NCI-H2081 treated with DMSO at 0.1 percent for 48 hours (cell line): ENCODE measurements at places on chromosomes 11 and 22.

GRCh38 chr22:24060375-24060788 is 49.3 kb downstream of the CABIN1 start:
- no peak for DNase-seq

DNA sequence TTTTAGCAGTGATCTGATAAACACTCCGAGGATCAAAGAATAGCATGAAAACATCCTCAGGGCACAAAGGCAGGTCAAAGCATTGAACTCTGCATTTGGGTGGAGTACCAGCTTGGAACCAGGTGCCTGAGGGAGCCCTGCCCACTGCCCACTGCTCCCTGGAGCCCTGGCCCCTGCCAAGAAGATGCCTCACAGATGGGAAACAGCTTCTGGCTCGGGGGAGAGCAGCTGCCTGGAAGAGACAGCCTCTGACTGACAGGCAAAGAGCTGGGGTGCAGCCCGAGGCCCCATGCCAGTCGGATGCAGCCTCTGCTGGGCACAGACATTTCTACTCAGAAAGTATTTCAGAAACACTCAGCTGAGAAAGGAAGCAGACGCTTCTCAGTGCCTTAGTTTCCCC is 13.2 kb downstream of the LMO1 start:
- DNase-seq: no peak

DNA sequence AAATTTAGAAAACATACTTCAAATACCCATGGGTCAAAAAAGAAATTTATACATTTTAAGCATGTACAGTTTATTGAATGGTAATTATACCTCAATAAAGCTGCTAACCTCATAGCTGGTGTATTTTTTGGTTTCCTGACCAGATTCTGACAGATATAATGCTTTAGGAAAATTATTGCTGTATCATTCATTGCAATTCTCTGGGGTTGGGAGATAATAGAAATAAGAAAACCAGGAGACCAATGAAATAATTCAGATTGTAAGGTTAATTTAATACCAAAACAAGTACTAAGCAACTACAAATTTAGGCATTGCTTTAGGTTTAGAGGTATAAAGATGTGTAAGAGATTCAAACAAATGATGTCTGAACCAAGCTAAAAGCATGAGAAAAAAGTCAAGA is 120.1 kb downstream of the ENTHD1 start:
- DNase-seq: no peak

DNA sequence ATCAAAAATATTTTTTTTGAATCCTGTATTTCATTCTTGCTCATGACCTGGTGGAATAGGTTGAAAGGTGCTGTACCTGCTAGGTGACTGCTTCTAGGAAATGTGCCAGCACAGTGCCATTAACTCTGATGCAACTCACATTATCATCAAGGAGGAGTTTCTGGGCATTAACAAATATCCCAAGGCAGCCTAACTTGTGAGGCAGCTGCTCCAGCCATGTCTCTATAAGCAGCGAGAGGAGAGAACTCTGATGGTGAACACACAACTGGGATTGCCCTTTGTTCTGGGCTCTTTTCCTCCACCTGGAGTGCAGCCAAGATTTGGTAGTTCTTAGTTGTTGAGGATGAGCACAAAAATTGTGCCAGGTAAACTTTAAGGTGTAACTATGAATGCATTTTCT is 25.6 kb downstream of the HEPHL1 start:
- DNase-seq: no peak

DNA sequence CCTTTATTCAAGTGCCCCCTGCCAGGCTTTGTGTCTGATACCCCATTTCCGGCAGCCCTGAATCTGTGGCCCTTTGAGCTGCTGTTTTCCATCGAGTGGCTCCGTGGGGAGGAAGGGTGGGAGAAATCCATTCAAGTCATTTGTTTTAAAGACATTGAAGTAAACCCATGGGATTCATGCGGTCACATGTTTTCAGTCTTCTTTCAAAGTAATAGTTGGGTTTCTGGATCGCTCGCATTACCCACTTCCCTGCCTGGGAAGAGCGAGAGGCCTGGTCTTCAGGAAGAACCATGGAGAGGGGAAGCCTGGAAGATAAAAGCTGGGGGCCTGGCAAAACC is 14.4 kb downstream of the DAGLA start:
- peak; percentile 73 for DNase-seq

DNA sequence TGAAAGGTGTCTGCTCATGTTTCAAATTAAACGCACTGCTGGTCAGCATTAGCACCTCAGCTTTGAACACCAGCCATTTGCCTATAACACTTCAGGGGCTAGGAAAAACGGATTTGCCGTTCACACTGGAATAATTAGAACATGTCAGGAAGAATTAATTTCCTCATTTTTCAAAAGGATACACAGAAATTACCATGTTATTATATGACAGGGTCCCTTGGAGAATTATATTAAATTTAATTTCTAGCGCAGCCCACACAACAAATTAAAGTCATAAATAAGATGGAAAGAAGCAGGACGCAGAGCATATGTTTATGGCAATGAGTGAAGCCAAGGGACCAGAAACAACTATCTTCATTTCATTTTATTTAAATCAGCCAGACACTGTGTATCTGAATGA is 83.8 kb upstream of the SOX6 start:
- DNase-seq: no peak

- no peak for DNase-seq
Measured at GRCh38 chr11:125987066-125987641, 41.3 kb downstream of the VSIG10L2 start.

DNA sequence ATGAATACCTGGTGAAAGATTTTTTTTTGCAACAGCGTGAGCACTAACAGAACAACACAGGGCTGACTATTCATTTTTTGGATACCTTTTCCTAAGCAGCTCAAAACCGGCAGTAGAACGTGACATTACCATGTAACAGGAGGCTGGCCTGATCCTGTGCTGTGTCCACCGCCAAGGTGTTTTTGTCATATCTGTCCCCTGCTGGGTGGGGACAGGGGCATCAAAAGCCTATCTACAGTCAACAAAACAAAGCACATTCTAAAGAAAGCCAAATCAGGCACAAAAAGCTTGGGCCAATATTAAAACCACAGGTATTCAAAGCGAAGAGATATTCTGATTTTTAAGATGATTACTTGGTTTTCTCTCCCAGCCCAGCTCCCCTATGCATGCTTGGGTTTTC is 151.2 kb downstream of the LRRC4C start:
- no peak for DNase-seq

DNA sequence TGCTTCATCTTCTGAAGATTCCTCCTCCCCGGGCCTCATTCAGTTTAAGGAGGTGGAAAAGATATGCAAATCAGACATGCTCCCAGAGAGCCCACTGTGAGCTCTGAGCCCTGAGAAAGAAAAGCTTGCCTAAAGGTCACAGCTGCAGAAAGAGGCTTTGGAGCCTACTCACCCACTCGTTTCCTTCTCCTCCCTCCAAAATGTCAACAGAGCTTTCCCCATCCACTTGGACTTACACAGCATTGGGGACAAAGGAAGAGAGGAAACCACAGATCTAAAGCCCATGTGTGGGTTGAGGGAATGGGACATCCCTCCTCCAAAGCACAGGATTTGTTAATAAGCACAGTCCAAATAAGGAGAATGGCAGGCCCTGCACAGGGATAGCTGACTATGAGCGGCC is 158.4 kb downstream of the ETS1 start:
- DNase-seq: no peak

DNA sequence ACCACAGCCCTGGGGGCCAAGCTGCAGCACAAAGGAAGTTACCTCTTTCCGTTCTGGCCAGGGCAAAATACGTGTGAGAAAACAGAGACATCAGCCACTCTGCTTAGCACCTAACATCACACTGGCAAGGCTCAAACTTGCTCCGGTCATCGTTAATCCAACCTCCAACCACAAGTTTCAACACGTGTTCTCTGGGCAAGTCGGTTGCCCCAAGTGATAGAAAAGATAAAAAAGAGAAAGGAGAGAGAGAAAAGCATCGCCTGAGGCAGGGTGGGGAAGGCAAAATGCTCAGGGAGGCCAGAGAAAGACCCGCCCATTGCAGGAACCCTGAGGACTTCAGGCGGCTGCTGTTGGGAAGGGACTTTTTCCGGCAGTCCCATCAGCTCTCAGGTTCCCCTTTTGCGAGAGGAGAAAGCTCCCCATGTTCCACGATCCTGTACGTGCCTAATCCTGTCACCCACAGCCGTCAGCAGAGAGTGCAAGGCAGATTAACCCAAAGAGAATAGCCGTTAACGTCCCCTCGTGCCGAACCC is 18.5 kb upstream of the B4GALNT4 start:
- DNase-seq: no peak

GRCh38 chr11:3224401-3225057 is 5.9 kb upstream of the MRGPRG start:
- DNase-seq: no peak

DNA sequence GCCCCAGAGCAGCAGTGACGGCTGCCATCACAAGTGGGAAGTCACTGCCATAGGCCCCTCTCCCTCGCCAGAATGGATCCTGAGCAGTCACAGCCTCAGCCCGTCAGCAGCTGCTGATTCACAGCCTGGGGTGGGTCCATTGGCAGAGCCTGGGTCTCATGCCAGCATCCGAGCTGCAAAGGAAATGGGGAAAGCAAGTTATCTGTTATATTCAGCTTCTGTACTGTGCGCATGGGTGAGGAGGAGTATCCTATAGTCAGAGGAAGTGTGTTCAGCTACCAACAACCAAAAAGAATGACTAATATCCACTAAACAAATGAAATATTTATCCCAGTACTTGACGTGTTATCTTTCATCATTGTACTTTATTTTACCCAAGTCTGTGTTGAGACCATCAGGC is 119.7 kb downstream of the RCN1 start:
- no peak for DNase-seq

- DNase-seq: no peak
Measured at GRCh38 chr22:45833613-45834012, 143.3 kb downstream of the WNT7B start.

GRCh38 chr11:18632841-18633240 is 1.3 kb downstream of the SPTY2D1 start:
- DNase-seq: no peak

DNA sequence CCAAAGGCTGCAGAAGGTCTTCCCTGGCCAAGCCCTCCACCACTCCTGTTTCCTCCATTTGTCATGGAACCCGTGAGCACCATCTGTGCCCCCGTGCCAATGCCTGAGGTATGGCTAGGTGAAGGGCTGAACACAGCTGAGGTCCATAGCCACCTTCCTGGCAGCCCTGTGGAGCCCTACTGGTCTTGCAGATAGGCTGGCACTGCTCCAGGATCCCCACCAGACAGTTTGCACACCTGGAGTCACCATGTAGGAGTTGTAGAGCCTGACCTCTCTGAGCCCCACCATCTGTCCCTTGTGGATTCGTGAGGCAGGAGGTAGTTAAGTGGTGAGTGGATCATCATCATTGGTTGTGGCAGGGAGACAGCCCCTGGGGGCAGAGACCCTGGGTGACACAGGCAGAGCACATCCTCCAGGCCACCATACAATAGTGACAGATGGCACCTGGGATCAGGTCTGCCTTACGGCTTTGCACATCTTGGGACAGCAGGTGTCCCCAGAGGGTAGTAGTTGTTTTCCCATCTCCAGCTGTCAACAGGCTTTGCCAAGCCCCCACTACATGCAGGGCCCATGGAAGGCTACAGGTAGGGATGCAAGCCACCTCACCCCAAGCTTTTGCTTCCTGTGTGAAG is 52.5 kb upstream of the SUSD2 start:
- DNase-seq: peak; percentile 49

DNA sequence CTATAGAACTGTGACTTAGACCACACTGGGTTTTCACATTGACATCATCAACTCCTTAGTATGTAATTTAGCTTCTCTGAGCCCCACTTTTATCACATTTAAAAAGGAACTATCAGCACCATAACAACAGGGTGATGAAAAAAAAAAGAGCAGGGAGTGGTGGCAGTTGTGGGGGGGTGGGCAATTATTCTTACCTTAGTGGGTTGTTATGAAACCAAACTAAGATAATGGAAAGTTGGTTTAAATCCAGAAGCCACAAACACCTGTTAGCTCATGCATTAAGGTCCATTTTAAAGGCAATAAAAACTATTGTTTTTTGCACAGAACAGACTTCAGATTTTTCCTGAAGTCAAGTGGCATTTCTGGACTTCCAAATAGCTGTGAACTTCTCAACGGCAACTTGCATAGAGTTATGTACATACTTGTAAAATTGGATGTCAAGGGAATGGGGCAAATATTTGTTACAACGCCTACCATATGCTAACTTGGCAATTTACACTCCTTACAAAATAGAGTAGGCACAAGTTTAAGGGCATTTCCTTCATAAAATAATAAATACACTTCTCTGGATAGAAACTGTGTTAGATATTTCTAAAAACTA is 793.6 kb downstream of the DLG2 start:
- no peak for DNase-seq

DNA sequence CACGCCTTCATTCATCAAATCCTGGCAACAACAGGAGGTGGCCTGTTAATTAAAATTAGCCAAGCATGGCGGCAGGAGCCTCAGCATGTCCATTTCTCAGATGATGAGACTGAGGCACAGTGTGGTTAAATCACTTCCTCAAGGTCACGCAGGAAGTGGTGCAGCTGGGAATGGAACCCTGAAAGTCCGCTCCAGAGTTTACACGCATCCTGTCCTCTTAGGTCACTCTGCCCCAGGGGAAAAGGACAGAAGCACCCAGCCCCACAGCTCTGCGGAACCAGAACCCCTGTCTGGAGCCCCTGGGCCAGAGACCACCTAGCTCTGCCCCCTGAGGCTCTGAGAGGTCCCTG is 19.6 kb downstream of the RPL3 start:
- DNase-seq: no peak

DNA sequence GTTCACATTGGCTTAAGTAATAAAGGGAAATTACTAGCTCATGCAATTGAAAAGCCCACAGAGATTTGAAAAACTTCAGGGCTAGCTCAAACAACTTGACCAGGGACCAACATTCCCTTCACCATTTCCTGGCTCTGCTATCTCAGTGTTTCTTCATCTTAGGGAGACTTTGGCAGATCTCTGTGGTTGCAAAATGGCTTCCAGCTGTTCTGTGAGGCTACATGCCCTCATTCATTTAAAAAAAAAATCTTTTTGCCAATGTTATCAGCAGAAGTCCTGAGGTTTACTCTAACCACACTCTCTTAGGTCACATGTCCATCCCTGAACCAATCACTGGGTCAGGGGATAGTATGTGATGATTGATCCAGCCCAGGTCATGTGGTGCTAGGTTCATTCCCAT is 13.9 kb upstream of the RASSF10 start:
- no peak for DNase-seq

- DNase-seq: no peak
Measured at GRCh38 chr22:45291061-45291930, 6.5 kb downstream of the UPK3A start.

DNA sequence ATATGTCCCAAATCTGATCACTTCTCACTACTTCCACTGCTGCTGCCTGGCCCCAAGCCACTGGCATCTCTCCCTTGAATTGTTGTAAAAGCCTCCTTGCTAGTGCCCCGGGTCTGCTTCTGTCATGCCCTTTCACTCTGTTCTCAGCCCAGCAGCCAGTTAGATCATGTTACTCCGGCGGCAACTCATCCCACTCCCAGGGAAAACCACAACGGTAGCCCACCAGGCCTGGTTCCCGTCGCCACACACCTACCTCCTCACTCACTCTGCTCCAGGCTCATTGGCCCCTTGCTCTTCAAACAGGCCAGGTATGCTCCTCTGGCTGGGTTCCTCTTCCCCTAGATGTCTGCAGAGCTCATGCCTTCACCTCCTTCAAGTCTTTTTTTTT is 3.8 kb upstream of the MARK2 start:
- DNase-seq: no peak
